Sigmoid colon (tissue), 7 donors: ENCODE measurements at places on chromosomes 4 and X.
A peak's percentile ranks its signal among the peaks of the same experiment; 100 is the strongest.

GRCh38 chr4:41103657-41104056 is 110.7 kb downstream of the APBB2 start:
- no peak for DNase-seq

GRCh38 chr4:14743172-14743571 is 259.1 kb upstream of the CPEB2 start:
- DNase-seq, result no peak

GRCh38 chr4:153318696-153319320 is 25.7 kb upstream of the MND1 start:
- no peak for DNase-seq

- peak; percentile 20 for DNase-seq
Measured at GRCh38 chrX:1140236-1140681, 72.2 kb downstream of the CRLF2 start.

DNA sequence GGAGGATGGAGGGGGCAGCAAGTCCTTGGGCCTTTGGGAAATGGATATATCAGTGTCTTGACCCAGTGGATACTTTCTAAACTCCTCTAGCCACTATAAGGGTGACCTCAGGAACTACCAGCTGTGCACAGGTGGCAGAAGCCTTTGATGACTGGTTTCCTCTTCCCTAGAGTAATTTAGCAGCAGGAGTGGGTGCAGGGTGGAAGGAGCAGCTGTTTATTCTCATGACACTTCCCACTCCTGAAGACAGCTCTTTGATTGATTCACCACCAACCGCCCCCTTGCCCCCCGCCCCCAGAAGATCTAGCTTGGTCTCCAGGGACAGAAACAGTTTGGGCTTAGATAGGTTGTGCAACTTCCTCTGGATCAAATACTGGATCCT is 63.0 kb downstream of the GPC3 start:
- no peak for DNase-seq

DNA sequence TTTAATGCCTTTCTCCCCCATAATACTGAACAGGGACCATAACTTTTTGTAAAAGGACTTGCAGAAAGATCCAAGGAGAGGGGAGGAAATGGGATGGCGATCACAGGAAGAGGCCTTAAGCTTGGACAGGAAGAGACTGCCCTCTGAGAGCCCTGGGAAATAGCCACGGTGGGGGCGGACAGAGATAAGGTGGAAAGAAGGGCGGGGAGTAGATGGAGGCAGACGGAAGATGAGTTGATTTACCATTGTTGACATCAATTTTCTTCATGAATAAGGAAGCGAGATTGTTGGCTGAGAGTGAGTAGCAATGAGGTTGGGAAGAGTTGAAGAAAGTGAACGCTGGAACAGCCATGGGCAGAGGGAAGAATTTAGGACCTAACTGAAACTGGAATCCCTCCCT is 63.4 kb downstream of the RASGEF1B start:
- DNase-seq, result no peak

DNA sequence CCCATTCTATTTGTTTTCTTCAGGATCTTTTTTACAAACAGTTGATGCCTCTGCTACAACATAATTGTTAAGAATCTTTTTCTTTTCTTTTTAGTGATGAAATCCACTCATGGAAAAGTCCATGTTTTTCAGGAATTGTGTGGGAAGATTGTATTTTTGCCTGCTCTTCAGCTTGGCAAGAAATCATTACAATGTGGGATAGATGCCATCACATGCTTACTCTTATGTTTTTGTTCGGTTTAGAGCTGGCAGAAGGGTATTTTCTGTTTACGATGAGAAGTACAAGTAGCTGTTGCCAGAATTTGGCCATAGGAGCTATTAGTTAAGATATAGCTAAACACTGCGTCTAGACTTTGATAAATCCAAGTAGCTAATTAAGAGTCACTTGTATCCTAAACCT is 2585.3 kb downstream of the ARAP2 start:
- no peak for DNase-seq

DNA sequence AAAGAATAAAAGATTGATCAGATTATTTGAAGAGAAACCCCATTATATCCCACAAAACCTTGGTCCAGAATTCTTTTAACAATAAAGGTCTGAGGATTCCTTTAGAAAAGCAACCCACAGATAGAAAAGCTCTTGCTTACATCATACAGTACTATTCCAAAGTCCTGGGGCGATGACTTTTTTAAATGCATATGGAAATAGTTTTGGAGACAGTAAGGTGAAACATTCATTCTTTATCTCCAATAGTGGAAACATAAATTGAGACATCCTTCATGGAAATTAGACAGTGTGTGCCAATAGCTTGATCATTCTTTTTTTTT is 85.7 kb upstream of the UCP1 start:
- no peak for DNase-seq

- DNase-seq, result no peak
Measured at GRCh38 chr4:53932796-53933610, 131.4 kb downstream of the CHIC2 start.

DNA sequence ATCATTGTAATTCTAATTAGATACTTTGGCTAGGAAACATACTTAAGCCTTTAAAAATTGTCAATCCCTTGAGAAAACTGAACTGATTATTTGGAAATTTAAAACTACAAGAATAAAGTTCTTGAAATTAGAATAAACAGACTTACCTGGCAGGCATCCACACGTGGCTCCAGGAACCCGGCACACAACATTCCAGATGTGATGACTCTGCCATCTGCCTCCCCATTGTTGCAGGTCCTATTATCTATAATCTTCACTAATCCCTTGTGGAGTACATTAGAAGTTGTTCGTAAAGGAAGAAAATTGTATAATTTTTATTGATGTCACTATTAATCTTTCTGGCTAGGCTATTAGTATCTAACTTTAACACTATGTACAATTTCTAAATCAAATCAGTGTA is 16.2 kb upstream of the GNRHR start:
- DNase-seq, result no peak

DNA sequence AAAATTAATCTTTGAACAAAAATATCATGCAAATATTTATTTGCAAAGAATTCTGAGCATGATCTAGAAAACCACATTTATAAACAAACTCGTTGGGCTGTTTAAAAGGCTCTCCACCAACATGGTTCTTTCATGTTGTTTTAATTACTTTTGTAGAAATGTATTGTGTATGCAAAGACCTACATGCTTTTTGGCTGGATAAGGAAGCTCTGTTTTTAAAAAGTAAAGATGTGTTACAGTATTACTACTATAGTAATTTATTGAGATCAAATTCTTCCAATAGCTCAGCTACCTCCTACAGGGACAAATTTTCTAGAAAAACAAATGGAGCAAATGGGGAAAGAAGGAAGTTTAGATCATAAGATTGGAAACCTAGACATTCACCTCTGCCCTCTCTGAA is 177.5 kb upstream of the TTC29 start:
- no peak for DNase-seq

DNA sequence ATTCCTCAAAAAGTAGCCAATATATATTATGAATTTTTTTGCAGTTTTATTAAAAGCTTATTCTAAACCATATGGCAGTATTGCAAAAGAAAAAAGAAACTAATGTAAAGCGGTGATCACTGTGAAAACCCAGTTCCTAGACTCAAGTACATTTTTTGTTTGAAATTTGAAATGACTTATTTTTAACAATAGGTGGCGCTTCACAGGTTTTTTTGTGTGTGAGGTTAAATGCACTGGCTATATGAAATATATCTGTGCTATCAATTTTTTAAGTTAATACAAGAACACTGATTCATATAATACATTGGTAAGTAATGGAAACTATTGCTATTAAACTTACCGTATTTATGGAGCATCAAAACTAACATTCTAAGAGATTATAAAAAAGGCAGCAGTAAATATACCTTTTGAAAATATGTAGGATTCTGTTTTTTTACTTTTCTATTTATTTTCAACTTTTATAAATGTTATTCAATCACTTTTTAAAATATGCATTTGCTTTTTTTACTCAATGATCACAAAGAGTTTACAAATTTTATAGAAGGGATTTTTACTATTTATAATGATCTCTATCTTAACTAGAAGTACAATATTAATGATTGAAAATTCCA is 5.6 kb upstream of the SPRY1 start:
- DNase-seq, result no peak

GRCh38 chr4:38017609-38018008 is 57.4 kb downstream of the PTTG2 start:
- no peak for DNase-seq

- DNase-seq, result no peak
Measured at GRCh38 chrX:19127649-19128168, 5.4 kb upstream of the ADGRG2 start.

GRCh38 chr4:650461-650860 is 23.6 kb downstream of the ATP5ME start:
- DNase-seq, result no peak

GRCh38 chr4:27048429-27049238 is 188.0 kb downstream of the STIM2 start:
- DNase-seq, result no peak

GRCh38 chr4:89373394-89373793 is 65.8 kb upstream of the GPRIN3 start:
- DNase-seq, result no peak

- no peak for DNase-seq
Measured at GRCh38 chr4:148287111-148287510, 155.1 kb downstream of the NR3C2 start.

GRCh38 chr4:93719552-93719951 is 109.0 kb upstream of the ATOH1 start:
- DNase-seq, result no peak
